ENCODE measurements at places on chromosomes 12 and 14.

GRCh38 chr12:32155041-32155440 lies 48.4 kb downstream of the BICD1 start:
- DNase-seq, result no peak

- no peak for DNase-seq
Observed at GRCh38 chr14:96066976-96067375, 27.8 kb downstream of the C14orf132 start.

GRCh38 chr12:69179786-69180185 lies 59.6 kb upstream of the CPSF6 start:
- no peak for DNase-seq

- no peak for DNase-seq
Observed at GRCh38 chr14:84579292-84579691, 950.7 kb upstream of the FLRT2 start.

- DNase-seq, result no peak
Observed at GRCh38 chr14:76773188-76773885, 12.1 kb downstream of the VASH1 start.

GRCh38 chr14:69887740-69888657 lies 8.8 kb downstream of the SMOC1 start:
- DNase-seq, result no peak

DNA sequence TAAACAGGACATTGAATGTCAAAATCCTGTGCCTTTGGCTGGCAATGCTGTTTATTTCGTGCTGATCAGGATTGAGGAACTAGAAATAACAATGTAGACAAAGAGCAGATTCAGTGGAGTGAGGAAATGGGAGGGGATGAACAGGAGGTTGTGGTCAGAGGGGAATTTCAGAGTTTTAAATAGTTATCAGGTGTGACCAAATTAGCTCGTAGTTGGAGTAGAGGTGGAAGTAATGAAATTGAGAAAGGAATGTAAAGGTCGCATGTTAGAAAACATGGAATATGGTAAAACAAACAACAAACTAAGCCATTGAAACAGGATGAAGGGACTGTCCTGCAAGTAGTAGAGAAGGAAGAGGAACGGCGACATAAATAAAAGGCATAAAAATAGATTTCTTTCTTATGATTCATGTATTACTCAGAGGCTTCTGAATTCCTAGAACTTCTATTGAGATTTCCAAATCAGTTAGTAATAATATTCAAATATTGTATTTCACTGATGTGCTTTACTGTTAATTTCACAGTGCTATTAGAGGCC lies 9.5 kb upstream of the SAV1 start:
- no peak for DNase-seq

DNA sequence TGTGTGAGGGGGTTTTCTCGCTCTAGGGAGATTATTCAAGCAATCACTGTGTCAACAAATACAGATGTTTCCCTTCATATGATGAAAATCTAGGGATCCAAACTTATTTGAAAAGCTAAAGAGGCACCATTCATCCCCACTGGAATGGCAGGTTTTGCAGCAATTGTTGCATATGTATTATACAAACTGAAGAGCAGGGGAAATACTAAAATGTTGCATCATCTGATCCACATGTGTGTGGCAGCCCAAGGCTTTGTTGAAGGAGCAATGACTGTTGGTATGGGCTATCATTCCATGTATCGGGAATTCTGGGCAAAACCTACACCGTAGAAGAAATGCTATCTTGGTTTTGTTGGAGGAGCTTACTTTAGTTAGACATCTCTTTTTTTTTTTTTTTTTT lies 4.1 kb upstream of the PRPF40B start:
- DNase-seq, result no peak

DNA sequence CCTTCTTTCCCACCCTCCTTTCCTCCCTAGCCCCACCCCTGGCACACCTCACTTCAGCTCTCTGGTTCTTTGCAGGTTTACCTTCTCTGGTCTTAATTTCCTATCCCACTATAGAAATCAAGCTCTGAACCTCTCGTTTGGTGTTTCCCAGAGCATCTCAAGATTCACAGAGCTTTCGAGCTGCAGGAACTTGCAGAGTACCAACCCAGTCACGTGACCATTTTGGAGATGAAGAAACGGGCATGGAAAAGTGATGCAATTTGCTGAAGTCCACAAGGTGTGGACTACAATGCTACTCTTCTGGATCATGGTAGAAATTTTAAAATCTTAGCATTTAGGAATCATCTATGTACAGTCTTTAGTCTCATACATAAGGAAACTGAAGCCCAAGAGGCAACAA lies 205.8 kb downstream of the NTF3 start:
- DNase-seq, result no peak

DNA sequence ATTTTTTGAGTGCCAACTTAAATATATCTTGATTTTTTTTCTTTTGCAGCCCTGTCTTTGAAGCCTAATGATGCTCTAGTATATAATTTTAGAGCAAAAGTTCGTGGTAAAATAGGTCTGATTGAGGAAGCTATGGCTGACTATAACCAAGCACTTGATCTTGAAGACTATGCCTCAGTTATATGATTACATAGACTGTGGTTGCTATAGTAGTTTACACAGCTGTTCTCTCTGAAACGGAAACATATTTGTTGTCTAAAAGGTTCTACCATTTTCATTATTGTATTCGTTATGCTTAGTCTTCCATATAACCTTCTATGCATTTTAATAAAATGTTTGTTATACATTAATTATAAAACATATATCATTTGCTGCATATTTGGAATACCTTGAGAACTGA lies 246.7 kb downstream of the TTC6 start:
- DNase-seq, result no peak

GRCh38 chr12:27553941-27554340 lies 29.9 kb downstream of the PPFIBP1 start:
- no peak for DNase-seq

DNA sequence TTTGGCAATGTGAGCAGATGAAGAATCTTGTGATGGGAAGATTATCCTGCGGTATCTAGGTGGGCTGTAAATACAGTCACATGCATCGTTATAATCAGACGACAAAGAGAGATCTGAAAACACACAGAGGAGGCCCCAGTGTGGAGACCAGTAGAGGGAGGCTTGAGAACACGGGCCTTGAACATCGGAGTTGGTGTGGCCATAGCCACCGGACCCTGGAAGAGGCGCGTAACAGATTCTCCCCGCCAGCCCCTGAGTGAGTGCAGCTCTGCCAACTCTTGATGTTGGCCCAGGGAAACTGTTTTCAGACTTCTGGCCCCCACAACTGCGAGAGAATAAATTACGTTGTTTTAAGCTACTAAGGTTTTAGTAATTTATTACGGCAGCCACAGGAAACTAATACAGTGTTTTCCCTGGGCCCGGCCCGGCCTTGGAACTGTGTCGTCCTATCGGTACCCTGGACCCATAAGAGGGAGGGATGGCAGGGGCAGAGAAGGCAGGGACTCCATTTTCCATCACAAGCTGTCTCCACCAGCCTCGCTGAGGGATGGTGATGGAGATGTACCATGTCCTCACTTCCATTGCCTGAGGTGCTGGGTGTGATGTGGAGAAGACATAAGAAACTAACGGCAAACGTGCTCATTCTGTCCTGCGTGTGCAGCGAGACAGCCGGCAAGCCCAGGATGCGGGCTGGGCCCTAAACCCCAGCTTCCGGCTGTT lies 91.6 kb downstream of the NTF3 start:
- DNase-seq, result no peak

- no peak for DNase-seq
Observed at GRCh38 chr12:22494319-22494718, 50.0 kb downstream of the C2CD5 start.

GRCh38 chr12:4871514-4871913 lies 38.2 kb upstream of the KCNA1 start:
- DNase-seq, result no peak

- DNase-seq, result no peak
Observed at GRCh38 chr12:108757856-108758255, 26.5 kb upstream of the CORO1C start.

DNA sequence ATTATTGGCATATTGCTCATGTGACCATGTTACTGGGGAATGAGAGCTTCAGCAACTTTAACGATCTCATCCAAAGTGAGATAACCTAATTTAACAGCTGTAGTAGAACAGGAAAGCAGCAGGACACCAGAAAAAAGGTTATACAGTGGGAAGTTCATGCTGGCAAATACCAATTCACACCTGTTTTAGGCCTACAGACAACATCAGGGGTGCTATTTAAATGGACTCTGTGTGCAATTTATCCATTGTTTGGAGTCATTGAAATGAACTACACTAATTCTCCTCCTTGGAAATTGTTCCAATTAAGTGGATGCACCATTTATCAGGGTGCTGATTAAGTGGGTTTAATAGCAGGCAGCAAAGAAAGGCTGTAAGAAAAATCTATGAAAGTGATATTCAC lies 424.4 kb upstream of the LMO3 start:
- DNase-seq, result no peak

DNA sequence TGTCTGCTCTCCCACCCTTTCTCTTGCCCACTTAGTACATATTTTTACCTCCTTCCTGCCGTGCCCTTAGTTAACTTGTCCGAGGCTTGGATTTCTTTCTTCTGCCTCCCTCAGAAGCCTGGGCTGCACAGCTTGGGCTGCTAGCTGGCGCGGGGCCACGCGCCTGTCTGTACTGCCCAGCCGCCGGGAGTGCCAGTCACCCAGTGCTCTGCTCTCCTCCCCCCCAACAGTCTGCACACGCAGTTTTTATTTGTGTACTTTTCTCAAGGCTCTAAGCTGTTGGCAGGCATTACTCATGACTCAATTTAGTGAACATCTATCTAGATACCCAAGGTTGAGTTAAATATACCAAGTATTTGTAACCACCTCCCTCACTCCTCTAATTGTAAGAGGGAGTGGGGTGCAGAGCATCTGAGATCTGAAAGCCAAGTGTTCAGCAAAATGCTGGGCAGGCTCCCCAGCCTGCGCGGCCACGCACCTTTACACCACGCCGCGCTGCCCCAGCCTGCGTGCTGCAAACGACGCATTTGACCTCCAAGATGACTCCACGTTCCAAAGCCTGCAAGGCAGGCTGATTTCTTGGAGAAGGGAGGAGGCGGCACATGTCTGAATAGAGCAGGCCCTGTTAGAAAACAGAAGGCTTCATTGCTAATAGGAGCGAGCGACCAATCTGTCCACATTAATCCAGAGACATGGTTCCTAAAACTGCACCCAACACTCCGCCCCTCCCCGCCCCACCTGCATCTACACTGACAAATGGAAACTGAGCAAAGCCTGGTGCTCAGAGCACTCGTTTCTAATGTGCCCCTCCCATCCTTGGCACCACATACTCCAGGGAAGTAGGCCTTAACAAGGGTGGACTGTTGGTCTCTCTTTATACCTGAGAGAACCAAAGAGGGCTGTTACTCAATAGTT lies 18.2 kb upstream of the CACNA2D4 start:
- no peak for DNase-seq

- DNase-seq, result no peak
Observed at GRCh38 chr12:131525795-131526508, 184.9 kb upstream of the SFSWAP start.

DNA sequence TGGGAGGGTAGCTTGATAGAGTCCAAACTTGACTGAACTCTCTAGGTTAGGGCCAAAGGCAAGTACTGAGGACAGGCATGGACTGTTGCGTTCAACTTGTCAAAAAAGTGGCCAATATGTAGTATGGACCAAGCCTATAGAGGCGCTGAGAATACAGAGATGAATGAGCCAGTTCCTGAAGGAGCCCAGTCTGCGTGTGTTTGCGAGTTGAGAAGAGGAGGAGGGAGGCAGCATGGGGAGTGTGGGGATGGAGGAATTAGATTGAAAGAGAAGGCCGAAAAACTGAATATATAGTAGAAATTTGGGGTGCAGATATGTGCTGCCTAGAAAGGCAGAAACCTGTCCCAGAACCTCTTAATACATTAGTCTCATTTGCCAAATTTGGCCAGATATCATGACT lies 412.4 kb downstream of the PCNX1 start:
- DNase-seq, result no peak

DNA sequence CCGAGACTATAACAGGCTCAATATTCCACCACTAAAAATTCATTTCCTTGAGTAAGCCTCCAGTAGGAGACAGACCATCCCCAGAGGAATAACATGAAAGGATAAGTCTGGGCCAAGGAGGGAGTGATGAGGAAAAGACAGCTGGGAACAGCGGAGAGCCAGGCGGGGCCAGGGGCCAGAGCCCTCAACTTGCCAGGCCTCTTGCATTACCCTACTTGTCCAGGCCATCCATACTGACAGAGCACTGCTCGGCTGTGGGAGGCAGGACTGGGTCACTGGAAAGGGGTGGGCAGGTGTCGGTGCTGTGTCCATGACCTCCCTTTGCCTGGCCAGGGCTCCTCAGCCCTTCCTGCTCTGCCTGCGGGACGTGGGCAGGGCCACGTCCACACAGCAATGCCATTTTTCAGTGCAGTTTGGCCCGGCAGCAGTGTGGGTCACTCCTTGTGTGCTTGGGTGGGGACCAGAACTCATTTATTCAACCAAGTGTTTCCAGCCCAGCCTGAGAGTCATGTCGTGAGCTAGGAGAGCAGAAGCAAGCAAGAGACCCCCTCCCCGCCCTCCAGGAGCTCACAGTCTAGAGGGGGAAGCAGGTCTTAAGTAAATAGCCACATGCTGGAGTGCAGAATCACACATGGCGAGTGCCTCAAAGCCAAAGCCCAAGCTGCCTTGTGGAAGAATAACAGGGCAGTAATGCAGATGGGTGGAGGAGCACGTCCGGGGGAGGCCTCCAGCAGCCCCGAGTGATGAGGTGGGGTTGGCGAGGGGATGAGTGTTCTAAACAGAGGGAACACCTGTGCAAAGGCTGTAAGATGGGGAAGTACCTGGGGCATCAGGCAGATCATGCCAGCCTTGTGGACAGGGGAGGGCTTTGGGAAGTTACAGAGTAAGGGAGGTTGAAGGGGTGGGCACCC lies 8.9 kb upstream of the FAIM2 start:
- no peak for DNase-seq

GRCh38 chr14:60514378-60514740 lies 5.4 kb downstream of the SIX6 start:
- DNase-seq, result no peak

GRCh38 chr14:35122696-35123387 lies 490 bp downstream of the PRORP start:
- DNase-seq, result no peak

All from activated naive CD4-positive, alpha-beta T cell (primary cell).